NCI-H1436 (cell line): ENCODE measurements at places on chromosomes 11 and 22.
A peak's percentile ranks its signal among the peaks of the same experiment; 100 is the strongest.

GRCh38 chr11:31690516-31690915, 120.6 kb downstream of the PAX6 start:
- DNase-seq = no peak

- DNase-seq = peak; percentile 1
Observed at GRCh38 chr11:134639586-134640330, 227.7 kb upstream of the B3GAT1 start.

DNA sequence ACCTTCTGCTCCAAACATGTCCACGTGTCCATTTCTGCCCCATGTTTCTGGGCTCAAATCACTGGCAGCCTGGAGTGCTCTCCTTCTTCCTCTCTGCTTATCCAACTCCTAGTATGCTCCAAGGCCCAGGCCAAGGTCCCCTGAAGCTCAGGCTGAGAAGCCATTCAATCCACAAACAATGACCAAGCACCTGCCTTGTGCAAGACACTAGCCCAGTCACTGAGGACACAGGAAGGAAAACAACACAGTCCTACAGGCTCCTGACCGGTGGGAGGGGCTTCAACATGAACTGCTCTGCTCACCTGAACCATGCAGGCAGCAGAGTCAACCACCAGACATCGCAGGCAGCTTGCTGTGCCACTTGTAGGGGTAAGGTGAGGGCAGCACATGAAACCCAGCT, 93.6 kb downstream of the RPL27A start:
- DNase-seq = no peak

- no peak for DNase-seq
Observed at GRCh38 chr11:37995886-37996285, 1397.8 kb upstream of the RAG2 start.

DNA sequence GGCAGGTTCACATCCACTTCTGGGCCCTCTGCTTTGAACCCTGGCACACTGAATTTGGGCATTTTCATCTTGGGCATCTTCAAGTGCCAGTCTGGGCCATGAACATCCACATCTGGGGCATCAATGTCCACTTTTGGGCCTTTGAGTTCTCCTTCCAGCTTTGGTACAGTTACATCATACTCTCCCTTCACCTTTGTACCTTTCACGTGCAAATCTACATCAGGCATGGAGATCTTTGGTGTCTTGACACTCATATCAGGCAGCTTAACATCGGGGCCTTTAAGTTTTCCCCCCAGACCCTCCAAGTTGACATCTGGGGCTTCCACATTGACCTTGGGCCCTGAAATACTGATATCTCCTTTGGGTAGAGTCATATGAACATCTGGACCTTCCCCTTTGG, 14.5 kb downstream of the AHNAK start:
- DNase-seq = no peak

DNA sequence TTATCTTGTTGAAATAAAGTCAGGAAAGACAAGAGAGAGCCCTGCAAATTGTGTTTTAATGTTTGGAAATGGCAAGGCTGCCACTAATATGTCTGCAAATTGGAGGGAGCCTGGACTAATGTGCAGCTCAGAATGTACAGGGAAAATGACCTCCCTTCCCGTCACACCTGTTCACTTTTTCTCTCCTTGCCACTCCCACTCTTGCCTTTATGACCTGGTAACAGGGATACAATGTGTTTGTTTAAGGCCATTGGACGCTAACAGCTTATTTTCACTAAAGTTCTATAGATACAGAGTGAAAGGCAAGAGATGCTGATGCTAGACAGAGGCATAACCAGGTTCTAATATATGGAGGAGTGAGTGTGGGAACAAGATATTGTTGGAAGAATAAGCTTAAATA, 203.9 kb downstream of the RAB38 start:
- DNase-seq = no peak
